ENCODE measurements at places on chromosomes 7 and 10.

- DNase-seq: peak; percentile 71
Observed at GRCh38 chr7:116525913-116526861, 1.4 kb downstream of the CAV1 start.

GRCh38 chr7:31310321-31310935 is 30.1 kb downstream of the NEUROD6 start:
- no peak for DNase-seq

DNA sequence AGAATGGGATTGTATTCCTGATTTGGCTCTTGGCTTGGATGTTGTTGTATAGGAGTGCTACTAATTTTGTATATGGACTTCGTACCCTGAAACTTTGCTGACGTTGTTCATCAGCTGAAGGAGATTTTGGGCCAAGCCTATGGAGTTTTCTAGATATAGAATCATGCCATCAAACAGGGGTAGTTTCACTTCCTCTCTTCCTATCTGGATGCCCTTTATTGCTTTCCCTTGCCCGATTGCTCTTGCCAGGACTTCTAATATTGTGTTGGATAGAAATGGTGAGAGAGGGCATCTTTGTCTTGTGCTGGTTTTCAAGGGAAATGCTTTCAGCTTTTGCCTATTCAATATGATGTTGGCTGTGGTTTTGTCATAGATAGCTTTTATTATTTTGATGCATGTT is 92.3 kb downstream of the CCDC7 start:
- no peak for DNase-seq

- no peak for DNase-seq
Observed at GRCh38 chr10:63641799-63642198, 120.6 kb downstream of the REEP3 start.

GRCh38 chr7:2048006-2048405 is 184.7 kb downstream of the MAD1L1 start:
- no peak for DNase-seq

GRCh38 chr7:44183386-44183785 is 5.9 kb downstream of the GCK start:
- no peak for DNase-seq

- DNase-seq: no peak
Observed at GRCh38 chr7:23161482-23161881, 20.4 kb upstream of the NUP42 start.

DNA sequence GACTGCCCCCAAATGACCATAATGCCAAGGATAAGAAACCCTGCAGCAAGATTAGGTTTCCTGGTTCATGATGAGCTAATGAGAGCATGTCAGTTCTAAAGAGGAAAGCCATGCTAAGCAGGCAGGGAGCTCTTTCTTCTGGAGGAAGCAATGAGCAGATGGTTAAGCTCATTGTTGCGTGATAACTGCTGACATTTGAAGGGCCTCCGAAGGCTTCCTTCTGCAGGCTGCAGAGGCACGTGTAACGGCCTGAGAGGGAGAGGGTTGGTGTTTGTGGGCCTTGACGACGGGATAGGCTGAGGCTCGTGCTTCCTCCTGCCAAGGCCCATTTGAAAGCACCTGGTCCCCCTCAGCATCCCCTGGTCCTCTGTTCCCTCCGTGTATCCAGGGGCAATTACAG is 63.5 kb upstream of the BTBD16 start:
- DNase-seq: no peak

GRCh38 chr10:32360241-32360640 is 13.3 kb upstream of the EPC1 start:
- no peak for DNase-seq

GRCh38 chr7:95996174-95996573 is 223.8 kb downstream of the DYNC1I1 start:
- DNase-seq: no peak

DNA sequence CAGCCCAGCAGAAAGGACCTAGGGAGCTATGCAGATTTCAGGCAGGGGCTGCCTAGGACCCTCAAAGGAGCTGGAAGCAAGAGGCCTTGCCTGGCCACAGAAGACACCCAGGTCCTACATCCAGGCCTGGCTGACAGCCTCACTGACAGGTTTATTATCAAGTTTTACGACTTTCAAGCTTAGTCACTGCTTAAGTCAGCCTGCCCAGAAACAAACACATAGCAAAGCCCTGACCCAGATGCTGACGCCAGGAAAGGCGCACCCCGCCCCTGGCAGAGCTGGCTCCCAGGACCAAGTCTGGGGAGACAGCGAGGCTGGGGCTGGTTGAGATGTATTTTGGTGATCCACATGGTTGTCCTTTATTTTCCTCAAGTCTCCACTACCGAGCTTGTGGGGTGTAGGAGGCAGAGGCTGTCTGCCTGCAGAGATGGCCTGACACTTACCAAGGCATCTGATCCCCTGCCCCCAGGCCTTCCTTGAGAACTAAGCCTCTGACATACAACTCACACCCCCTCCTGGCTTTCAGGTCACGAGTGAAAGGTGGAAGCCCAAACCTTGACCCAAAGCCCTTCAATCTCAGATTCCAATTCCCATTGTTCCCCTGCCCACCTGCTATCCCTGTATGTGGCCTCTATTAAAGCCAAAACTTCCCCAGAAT is 80.7 kb upstream of the EMX2 start:
- no peak for DNase-seq

DNA sequence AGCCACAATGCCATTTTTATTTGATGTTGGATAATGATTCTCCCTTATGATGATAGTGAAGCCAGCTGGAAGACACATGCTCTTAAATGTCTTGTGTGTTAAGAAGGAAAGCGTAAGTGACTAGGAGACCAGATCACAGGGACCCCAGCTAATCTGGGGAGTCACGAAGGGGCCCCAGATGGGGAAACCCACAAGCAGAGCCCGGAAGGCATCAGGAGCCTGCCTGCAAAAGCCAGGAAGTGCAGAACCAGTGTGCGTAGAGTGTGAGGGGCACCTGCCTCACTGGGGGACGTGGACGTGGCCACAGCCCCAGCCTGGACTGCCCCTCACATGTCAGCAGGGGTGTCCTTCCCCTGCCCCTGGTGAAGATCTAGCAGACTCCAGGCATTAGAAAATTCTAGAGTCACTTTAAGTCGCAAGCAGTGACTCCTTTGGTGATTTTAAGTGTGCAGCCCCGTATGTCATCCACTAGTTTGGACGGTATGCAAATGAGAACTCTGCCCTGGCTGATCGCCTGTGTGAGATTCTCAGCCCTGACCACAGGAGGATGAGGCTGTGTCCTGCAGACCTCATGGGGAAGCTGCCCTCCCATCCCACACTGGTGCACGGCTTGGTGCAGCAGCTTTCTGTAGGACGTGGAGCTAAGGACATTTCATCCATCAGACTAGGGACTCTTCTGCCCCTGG is 243.0 kb downstream of the WDR37 start:
- DNase-seq: no peak

GRCh38 chr10:114042895-114043531 is 653 bp upstream of the ADRB1 start:
- no peak for DNase-seq

DNA sequence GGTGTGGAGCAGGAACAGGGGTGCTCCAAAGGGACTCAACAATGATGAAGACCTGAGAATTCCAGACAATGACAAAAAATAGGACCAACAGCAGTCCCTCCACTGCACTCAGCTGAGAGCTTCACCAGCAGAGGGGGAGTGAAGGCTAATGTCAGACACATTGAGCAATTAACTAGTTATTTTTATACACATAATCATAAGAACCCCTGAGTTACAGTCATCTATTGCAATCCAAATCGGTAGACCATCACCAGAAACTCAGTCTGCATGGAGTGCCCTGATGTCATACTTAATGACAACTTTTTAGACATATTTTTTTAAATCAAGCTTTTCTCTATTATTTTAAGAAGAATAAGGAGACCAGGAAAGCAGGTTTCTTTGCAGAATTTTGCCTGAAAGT is 30.6 kb upstream of the IKZF1 start:
- no peak for DNase-seq

DNA sequence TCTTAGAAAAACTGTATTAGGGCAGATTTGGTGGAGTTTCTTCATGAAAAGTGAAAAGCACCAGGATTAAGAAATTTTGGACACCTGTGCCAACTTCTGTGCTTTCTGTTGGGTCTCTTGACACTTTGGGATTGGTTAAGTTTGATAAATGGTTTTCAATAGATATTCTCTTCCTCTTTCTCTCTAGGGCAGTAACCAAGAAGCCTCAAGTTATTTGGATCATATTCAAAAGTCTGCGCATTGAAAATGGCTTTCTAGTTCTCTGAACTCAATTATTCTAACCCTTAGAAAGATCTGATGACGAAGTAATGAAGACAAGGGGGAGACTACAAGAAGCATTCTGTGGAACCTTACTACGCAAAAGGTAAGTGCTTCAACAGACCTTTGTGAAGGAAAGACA is 144.0 kb upstream of the CCDC6 start:
- no peak for DNase-seq

DNA sequence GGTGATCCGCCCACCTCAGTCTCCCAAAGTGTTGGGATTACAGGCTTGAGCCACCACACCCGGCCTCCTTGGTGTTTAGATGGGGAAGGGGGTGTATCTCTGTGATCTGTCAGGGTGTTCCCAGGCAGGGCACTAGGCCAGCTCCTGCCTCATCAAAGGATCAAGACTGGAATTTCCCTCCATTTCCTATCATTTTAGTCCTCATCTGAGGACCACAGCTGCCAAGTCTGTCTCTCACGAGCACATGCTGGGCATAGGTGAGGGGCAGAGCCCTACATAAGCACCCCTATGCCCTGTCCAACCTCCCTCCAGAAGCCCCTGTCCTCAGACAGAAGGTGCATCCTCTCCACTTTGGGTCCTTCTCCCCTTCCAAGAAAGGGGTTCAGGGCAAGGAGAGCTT is 19.5 kb downstream of the TRIM56 start:
- DNase-seq: no peak

GRCh38 chr7:81944058-81944457 is 174.2 kb upstream of the HGF start:
- DNase-seq: no peak

DNA sequence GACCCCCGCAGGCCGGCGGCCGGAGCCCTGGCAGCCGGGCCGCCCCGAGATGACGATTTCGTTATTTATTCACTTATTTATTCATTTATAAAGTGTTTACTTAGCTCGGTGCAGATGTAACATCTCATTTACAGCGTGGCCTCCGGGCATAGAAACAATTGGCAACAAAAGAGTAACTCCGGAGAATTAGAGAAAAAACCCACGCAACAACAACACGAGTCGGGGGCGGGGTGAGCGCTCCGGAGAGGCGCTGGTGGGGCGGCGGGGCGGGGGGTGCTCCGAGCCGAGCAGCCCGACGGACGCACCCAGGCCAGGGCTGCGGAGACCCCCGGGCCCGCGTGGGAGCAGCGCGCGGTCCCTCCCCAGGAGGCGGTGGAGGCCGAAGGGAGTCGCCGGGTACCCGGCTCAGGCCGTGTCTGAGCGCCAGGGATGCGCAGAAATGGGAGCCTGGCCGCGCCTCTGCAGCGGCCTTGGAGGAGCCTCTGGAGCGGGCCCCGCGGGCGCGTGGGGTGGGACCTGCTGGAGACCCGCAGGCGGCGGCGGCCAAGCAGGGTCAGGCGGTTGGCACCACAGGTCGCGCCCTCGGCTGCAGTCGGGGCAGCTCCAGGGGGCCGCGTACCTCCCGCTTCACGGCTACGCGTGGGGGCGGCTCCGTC is 14.3 kb downstream of the UNCX start:
- no peak for DNase-seq

DNA sequence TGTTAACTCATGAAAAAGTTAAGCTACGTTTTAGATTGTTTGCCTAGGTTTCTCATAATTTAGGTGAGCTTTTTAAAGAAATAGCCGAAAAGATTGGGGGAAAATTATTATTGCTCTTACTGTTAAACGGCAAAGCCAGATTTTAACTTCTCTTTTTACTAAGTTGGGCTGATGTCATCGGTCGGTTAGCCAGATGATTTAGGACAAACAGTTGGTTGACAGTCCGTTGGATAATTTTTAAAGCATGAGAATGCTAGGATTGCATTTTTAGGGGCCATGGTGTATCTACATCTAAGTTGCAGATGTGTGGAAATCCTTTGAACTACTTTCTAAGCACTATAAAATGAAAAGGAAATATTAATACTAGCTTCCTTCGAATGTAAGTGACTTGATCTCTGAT is 280.9 kb upstream of the AKR1E2 start:
- DNase-seq: no peak

DNA sequence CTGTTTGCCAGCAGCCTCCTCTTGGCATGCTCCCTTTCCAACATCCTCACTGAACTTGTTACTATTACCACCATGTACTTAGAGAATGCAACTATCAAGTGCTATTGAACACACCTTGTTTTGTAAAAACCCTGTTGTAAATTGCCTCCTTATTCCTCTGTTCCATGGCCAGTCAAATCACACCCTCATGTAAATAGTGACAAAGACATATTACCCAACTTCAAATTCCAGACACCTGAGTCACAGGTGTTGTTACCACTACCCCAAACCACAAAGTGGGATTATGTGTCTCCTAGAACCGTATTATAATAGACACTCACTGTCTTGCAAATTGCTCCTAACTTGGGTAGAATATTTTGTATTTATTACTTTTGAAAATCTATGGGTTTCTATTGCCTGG is 263.2 kb upstream of the C7orf33 start:
- no peak for DNase-seq

DNA sequence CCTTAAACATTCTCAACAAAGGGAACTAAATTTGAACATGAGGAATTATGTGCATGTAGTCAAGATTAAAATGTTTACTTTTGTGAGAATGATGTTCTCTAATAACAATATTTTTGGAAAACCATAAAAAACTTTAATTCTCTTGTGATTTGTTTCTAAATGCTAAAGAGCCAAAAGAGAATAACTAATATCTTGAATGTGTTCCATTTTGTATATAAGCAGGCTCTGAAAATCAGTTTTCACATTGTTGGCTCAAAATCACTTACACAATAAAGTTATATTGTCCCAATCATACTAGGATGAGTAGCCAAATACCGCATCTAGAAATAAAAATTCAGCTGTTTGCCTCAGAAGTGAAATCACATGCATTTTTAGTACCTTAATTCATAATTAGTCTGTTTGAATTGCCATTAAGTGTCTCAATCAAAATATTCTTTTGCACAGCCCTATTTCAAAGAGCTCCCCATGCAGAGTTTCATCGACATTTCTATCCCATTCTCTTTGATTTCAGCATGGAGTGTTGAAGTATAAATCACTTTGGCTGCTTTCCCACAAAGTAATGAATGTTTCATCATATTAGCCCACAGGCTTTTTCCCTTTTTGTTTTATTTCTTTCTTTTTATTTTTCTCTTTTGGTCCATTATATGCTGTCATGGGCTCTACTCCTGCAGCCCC is 420.3 kb upstream of the POM121L12 start:
- no peak for DNase-seq

- DNase-seq: no peak
Observed at GRCh38 chr10:62650411-62650810, 154.1 kb upstream of the ADO start.

Data from neuronal stem cell (in vitro differentiated cells).